Lung (tissue), 17 donors: ENCODE measurements at places on chromosomes 1 and 21.

DNA sequence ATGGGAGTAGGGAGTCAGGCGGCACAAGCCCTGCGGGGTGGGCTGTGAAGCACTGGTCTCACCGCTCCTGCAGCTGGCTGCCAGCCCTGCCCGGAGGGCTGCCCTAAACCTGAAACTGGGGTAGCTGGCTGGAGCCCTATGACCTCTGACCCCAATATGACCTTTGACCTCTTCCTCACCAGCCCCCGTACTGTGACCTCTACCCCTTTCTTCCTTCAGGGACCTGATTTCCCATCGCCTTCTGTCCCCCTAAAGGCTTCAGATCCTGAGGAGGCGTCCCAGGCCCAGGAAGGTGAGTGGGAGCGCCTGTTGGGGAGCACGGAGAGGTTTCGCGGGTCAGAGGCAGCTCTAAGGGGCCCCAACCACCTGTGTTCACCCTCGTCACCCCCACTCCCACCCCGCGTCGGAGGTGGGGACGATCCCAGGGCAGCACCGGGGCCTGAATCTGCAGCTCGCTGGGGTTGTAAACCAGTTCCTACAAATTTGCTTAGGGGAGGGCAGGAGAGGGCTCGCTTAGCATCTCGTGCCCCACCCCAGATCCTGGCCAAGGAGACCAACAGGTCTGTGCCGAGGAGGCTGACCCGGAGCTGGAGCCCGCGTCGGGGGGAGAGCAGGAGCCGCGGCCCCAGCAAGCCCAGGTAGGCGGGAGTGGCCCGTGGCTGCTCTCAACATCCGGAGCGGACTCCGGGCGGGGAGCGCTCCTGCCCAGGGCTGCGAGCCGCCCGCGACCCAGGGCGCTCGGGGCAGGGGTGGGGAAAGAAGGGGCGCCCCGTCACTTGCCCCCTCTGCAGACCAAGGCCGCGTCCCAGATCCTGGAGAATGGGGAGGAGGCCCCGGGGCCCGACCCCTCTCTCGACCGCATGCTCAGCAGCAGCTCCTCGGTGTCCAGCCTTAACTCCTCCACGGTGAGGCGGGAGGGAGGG lies 7.3 kb downstream of the SYTL1 start:
- no peak for DNase-seq

GRCh38 chr1:223323491-223324484 lies 40.2 kb downstream of the SUSD4 start:
- no peak for DNase-seq

DNA sequence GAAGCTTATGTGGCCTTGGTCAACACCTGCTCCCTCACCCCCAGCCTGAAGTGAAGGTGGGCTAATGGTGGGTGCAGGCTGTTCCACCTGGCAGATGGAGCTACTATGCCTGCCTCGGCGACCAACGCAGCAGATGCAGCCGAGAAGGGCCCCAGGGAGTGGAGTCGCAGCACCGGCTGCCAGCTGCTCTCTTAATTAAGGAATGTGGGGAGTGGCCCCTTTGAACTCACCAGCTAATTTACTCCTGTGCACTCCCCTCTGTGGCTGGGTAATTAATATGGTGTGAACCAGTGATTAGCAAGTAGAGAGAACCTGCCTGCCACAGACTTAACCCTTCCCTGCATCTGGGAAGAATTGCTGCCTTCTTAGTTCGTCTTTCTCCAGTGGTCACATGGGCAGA lies 3.3 kb upstream of the SLAMF8 start:
- peak; percentile 32 for DNase-seq

DNA sequence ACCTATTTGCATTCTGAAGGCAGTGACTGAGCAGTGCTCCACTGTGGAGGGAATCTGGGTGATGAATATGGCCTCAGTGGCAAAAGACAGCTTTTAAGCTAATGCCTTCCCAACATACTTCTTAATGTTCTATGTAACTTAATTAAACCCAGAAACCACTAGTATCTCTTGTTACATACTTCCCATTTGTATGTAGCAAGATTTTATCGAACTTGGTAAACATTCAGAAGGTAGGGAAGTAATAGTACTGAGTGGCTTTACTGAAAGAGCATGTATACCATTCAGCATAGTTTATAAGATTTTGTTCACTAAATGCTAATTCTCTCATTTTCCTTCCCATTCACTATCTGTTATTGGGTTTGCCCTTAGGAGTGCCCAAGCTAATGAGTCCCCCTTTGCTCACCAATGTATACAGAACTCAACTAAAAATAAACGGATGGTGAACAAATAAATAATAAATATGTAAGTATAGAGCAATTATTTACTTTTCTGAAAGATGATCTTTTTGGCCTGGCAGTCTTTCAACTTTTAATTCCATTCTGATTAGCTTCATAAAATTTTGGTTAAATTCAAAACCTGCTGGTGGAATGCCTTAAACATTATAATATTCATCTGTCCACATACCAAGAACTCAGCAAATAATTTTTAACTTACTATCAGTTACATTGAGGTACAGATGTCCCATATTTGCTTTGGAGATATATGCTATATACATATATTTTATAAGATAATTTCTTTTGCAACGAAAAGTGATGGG lies 204.4 kb downstream of the APP start:
- no peak for DNase-seq

DNA sequence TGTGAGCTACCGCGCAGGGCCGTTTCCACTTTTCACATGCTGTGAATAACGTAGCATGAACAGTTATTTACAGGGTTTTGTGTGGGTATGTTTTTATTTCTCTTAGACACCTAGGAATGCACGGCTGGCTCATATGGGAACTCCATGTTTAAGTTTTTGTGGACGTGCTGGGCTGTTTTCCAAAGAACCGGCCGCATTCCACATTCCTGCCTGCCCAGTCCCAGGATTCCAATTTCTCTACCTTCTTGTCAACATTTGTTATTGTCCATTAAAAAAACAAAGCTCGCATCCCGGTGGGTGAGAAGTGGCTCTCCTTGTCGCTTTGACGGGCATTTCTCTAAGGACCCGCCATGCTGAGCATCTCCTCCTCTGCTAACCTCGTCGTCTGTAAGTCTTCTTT lies 47.1 kb upstream of the LRRC3 start:
- DNase-seq = no peak

DNA sequence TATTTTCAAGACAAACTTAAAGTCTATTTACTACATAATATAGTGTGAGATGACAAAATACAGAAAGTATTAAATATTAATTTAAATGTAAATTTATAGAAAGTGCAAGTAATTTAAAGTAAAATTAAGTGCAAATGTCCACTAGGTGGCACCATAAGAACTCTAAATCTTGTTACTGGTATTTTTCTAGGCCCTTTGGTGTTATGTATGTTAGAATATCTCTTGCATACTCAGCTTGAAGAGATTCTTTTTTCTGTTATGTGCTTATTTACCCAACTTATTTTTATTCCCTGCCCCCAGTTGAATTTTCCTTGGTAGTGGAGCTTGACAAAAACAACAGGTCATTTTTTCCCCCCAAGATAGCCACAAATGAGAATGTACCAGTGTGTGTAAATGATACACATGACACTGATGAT lies 71.5 kb downstream of the RPS6KC1 start:
- DNase-seq = no peak

GRCh38 chr1:246836209-246836966 lies 95.4 kb downstream of the AHCTF1 start:
- no peak for DNase-seq

GRCh38 chr21:33975548-33976081 lies 60.0 kb upstream of the ATP5PO start:
- DNase-seq = no peak

DNA sequence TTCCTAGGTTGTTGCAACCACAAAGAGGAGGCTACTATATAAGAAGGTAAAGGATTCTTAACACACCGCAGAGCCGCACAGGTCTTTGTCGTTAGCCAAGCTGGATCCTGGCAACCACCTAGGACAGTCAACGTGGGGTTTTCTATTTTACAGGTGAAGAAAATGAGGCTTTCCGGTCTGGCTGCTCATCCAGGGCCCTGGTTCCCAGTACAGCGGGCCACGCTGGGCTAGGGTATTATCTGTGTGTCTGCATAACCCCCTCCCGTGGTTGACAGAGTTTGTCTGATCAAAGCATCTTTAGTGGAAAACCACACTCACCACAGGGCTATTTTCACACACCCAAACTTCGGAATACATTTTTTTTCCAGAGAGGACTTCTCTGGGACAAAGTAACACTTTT lies 39.0 kb upstream of the PDE9A start:
- DNase-seq = no peak

DNA sequence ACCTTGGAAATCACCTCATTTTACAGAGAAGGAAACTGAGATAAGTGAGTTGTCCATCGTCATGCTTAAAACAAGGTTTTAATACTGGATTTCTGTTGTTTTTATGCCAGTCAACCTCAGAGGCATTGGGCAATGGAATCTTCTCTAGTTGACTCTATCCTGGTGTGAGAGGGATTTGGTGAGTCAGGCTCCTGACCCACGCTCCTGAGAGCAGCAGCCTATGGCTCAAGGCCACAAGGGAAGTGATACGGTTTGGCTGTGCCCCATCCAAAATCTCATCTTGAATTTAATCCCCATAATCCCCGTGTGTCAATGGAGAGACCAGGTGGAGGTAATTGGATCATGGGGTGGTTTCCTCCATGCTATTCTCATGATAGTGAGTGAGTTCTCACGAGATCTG lies 90.1 kb downstream of the TLR5 start:
- no peak for DNase-seq

DNA sequence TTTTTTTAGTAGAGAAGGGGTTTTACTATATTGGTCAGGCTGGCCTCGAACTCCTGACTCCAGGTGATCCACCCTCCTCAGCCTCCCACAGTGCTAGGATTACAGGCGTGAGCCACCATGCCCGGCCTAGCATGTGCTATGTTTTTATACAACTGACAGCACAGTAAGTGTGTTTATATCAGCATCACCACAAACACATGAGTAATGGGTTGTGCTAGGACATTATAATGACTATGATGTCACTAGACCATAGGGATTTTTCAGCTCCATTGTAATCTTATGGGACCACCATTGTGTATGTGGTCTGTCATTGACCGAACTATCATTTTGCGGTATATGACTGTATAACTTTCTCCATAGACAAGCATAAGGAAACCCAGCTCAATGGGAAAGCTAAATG lies 6.3 kb downstream of the LEFTY2 start:
- DNase-seq = no peak
